Activated naive CD8-positive, alpha-beta T cell treated with anti-CD3 and anti-CD28 coated beads, Interleukin-2, amount 50 U/mL, for 16 hours (primary cell): ENCODE measurements at places on chromosomes 2 and 18.

DNA sequence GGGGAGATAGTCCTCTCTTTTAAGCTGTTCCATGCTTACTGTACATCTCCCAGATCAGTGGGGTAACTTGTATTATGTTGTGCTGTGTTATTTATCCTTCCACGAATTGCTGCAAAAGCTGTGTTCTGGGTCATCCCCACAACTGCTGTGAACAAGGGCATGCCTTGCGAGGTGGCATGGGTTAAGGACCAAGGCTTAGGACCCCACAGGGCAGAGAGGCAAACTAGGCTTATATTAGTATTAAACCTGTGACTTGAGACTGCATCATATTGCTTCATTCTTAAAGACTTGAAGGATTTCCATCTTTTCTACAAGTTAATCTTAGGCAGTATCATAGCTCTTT is 19.9 kb downstream of the RND3 start:
- DNase-seq: no peak

DNA sequence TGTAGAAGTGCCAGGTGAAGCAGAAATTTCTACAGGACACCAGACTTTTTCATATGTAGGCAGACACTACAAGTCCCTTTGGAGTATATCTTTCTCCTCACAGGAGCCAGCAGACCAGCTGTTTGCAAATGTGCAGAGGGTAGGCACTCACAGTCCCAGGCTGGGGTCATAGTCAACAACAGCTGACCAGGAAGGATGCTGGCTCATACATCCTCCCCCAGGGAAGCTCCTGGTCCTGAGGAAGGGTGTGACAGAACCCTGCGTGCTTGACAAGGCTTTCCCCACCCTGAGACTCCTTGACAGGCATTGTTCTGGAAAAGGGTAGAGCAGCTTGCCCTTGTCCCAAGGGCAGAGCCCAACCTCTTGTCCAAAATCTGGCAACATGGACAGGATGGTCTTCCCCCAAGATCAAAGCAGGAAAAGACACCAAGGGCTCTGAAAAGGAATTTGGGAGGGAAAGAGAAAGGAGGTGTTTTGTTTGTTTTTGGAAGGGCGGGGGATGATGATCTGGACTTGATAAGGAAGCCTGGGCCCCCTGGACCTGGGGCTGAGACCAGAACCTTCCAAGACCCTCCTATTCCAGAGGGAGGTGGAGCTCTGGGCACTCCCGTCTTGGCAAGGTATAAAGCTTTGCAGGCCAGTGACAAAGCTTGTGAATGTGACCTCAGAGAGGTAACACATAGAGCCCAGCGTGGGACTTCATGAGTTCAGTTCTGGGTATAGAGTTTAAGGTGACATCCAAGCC is 87.1 kb downstream of the GFPT1 start:
- no peak for DNase-seq

DNA sequence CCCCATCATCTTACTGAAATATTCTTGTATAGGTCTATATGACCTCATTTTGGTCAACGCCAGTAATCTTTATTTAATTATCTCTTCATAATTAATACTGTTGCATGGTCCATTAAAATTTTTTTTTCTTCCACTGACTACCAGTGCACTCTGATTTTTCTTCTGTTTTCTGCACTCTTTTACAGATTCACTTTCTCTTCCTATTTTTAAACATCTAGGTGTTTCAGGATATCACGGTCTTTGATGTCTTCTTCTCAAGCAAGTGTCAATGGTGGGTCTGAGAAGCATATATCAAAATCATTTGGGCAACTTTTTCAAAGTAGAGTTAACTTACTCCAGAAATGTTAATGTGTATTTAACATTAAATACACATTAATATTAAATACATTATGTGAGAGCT is 51.4 kb downstream of the CCDC141 start:
- no peak for DNase-seq

- DNase-seq: no peak
Measured at GRCh38 chr2:217834057-217834620, 168.7 kb downstream of the TNS1 start.

- DNase-seq: no peak
Measured at GRCh38 chr2:238421695-238422035, 5.1 kb upstream of the ASB1 start.

- DNase-seq: no peak
Measured at GRCh38 chr2:85547089-85547858, 8.3 kb downstream of the MAT2A start.

DNA sequence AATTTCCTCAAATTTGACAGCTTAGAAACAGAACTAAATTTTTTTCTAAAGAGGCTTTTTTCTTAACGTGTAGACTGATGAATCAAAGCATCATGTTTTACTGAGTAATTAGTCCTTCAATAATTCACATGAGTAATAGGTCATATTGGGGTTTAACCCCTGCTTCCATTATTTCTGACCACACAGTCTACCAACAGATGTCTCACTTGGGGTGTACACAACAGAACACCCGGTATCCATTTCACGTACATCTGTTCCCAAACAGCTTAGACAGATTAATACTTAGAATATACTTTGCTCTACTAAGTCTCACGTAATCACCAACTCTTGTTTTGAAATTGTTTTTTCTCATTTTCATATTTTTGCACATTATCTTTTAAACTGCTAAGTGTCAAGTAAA is 14.8 kb downstream of the CERKL start:
- DNase-seq: no peak

GRCh38 chr2:26649322-26649721 is 8.2 kb upstream of the CIB4 start:
- no peak for DNase-seq

DNA sequence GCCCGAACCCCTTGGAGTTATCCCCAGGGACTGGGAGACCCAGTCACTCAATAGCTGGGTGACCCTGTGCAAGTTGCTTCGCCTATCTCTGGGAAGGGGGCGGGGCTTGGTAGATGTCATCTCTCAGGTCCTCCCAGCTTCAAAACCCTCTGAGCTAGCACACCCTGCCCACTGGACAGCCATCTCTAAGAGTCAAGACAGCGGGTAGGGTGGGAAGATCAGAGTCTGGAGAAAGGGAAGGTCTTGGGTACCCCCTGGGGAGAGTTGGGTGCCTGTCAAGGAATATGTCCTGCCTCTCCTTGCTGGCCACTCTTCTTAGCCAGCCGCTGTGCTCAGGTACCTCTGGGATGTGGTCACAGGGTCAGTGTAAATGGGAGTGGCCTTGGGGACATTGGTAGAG is 8.0 kb downstream of the GLI2 start:
- no peak for DNase-seq

DNA sequence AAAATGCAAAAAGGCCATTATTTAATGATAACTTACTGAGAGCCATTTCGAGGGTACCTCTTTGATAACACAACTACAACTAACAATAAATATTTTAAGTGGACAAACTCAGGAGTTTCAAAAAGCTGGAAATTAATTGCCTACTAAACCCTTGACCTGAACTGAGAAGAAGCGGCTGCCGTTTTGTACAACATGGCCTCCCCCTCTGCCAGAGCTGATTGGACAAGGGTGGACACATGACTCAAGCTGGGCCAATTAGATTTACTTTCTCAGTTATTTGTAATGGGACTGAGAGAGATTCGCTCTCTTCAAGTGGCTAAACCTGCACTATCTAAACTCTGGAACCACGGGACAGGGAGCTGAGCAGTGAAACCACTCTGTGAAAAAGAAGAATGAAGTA is 135.9 kb upstream of the SERPINE2 start:
- DNase-seq: no peak

- DNase-seq: no peak
Measured at GRCh38 chr2:6937582-6937981, 20.4 kb downstream of the RNF144A start.

DNA sequence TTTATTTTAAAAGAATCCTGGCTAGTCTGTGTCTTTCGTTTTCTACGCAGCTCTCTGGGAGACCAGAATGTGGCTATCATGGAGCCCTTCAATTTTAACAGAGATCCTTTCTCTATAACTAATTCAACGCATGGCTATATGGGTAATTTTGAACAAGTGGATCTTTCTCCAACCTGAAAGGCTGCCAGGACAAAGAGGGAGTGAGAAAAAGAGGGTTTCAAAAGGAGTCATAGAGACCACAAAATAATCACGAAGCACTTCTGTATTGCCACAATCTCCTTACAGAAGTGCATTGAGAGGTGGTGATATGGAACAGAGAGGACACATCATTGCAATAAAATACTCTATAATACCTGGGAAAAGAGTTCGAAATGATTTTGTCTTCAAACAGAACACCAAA is 21.7 kb upstream of the CDH2 start:
- no peak for DNase-seq

DNA sequence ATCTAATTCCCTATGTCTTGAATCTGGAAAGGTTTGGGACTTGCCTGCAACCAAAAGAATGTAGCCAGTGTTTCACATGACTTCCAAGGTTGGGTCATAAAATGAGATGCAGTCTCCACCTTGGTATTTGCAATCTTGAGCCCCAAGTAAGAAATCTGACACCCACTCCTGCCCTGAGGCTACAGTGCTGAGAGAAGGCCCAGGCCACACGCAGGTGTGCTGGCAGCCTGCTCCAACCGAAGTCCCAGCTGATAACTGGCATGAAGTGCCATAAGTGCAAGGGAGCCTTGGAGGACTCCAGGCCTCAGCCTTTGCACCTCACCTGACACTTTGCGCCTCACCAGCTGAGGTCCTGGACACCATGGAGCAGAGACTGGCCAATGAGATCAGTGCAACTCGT is 182.7 kb downstream of the ANAPC1 start:
- no peak for DNase-seq

- no peak for DNase-seq
Measured at GRCh38 chr2:235056768-235057167, 105.0 kb downstream of the SH3BP4 start.

- no peak for DNase-seq
Measured at GRCh38 chr2:4139316-4139715, 435.9 kb downstream of the DCDC2C start.

GRCh38 chr2:40434731-40435271 is 17.1 kb downstream of the SLC8A1 start:
- DNase-seq: no peak

DNA sequence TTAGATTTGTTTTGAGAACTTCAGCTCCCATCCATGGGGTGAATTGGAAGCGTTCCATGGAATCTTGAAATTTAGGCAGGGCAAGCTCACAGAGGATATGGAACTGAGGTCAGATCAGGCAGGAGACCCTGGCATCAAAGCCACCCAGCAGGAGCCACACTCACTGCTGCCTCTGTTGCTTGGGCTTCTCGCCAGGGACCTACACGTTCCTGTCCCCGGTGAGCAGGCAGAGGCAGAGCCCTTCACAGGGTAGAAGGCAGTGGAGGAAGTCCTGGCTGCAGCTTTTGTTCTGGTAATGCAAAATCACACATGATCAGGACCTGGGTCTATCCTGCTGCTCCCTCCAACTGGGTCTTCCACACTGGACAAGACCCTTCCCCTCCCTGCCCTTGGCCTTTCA is 42.1 kb downstream of the CAPN13 start:
- DNase-seq: no peak

DNA sequence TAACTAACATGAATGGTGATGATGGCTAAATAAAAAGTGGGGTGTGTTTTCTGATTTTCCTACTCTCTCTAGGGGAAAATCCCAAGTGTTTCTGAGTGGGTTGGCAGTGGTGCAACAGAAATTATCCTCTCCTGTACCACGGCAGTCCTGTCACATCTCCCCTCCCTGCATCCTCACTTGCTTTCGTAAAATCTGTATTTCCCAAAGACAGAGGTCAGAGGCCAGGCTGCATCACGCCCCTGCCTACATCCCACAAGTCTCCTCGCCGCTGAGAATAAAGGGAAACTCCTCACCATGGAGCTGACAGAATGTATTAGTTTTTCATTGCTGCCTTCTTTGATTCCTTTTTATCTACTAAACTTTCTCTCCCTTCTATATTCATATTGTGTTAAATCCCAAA is 13.1 kb downstream of the FBLN7 start:
- no peak for DNase-seq

DNA sequence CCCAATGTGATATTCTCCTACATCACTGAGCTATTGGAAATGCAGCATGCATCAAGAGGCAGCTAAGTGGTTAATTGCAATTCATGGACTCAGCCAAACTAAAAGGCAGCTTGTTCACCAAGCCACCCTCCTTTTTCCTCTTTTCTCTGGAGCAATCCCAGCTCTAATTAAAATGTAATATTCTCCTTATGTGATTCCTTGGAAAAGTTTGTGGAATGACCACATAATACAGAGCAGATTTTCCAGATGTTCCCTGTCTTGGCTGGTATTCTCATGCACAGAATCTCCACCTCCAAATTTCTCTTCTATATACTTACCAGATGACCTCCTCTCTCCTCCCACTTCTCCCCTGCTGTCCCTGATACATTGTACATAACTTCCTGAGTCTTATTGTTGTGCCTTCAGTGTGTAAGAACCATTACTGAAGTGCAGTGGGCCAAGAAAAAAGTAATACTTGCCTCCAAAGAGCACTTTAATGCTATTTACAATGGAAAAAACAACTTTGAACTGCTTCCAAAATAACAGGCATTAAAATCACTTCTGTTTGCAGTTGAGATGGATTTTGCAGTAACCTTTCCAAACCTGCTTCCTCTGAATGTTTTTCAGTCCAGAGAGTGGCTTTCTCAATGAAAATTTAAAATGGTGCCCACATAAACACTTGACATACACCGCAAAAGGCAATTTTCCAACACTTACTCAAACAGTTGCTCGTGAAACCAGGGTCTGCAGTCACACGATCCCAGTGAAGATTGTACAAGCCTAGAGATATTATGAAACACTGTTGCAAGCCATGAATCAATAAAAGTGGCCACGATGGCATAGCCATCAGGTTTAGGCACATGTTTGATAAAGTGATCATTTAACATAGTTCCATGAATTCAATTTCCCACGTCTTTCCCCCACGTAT is 258.0 kb downstream of the MTX2 start:
- DNase-seq: no peak

GRCh38 chr18:23311351-23312121 is 141.6 kb upstream of the RIOK3 start:
- DNase-seq: no peak

GRCh38 chr2:1632002-1632348 is 112.3 kb downstream of the PXDN start:
- no peak for DNase-seq

DNA sequence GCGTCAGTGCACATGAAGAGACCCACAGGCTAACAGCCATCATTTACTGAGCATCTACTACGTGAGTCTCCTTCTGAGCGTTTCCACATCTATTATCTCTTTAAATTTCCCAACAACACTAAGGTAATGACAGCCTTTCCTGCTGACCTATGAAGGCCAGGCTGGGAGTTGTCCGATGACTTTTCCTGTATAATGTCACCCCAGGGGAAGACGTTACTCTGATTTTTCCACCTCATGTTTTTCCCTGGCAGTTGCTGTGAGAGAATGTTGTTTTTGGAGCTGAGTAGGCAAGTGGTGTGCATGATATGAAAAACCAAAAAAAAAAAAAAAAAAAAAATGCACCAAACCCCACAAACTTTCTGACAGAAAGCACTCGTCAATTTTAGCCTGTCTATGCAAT is 207.6 kb downstream of the SLC8A1 start:
- no peak for DNase-seq
